NCI-H187 (cell line): ENCODE measurements at places on chromosomes 5 and 9.

DNA sequence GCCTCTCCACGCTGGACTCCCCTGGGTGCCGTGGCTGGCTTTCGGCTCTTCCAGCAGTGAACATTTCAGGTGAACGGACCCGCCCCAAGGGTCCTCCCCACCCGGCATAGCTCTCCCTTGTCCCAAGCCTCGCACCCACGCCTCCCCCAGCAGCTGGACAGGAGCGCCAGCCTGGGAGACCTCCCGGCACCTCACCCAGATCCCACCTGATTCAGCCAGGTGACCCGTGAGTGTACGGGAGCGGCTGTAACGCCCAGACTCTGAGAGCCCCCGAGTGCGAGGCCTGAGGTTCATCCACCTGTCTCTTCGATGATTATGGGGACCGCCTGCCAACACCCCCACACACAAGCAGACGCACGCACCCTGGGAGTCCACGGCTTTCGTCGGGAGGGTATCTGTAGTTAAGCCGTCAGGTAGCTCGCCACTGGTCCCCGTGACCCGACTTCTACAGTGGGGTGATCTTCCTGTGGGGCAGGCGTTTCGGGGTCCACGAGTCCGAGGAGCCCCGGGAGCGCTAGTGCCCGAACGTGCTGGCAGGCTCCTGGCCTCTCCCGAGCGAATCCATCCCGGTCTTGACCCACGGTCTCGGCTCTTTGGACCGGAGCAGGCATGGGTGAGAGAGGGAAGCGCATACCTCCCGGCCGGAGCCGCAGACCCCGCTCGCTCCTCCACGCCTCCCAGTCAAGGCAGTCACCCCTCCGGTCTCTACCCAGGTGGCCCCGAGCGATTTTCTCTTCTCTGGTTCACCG lies 14.9 kb downstream of the TRIM7 start:
- no peak for DNase-seq

GRCh38 chr5:160438316-160439204 lies 16.9 kb downstream of the PTTG1 start:
- DNase-seq = peak; percentile 90

GRCh38 chr5:10140195-10140973 lies 109.3 kb downstream of the ATPSCKMT start:
- no peak for DNase-seq

DNA sequence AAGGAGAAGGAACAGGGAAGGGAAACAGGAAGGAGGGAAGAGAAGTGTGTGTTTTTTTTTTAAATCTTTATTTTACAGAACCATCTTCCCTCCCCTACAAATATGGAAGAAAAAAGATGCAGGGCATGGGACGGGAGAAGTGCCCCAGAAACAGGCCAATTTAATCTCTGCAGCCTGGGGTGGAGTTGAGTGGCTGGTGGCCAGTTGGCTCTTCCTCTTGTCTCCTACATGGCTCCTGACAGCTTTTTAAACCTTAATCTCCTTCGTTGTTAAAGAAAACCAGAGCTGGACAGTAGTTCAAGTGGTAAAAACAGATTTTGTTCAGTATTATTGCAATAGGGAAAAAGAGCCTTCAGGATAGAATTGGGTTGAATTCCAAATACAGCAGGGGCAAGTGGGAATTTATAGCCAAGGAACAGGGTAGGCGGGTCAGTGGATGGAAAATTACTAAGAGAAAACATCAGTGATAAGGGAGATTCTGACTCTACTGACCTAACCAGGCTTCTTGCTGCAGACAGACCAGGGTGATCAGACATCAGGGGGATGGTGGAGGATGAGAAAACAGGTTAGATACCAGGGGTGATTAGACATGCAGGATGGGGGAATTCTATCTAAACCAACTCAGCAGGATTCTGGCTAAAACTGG lies 125.1 kb upstream of the CLINT1 start:
- no peak for DNase-seq

DNA sequence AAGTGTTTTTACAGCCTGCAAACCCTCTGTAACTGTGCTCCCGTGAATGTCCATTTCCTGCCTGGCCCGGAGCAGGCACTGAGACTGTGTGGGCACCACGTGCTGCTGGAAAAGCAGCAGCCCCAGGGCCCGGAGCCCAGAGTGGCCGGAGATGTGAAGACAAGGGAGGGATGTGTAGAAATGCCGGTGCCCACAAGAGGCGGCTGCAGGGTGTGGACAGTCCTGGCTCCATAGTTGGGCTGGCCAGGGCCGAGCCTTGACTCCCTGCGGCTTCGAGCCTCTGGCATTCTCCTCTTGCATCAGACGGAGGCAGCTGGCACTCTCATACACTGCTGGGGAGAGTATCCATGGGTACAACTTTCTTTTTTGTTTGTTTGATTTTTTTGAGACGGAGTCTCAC lies 13.2 kb upstream of the GFPT2 start:
- no peak for DNase-seq

GRCh38 chr9:99085949-99086948 lies 18.7 kb upstream of the TGFBR1 start:
- no peak for DNase-seq

GRCh38 chr9:107029146-107029545 lies 166.2 kb downstream of the ZNF462 start:
- no peak for DNase-seq

GRCh38 chr5:131747180-131748105 lies 49.4 kb downstream of the FNIP1 start:
- DNase-seq = no peak

- DNase-seq = no peak
Observed at GRCh38 chr5:170070556-170071412, 34.9 kb upstream of the FOXI1 start.

- no peak for DNase-seq
Observed at GRCh38 chr5:17180864-17181723, 36.3 kb upstream of the BASP1 start.

- DNase-seq = no peak
Observed at GRCh38 chr5:151692312-151692711, 5.6 kb upstream of the SPARC start.

DNA sequence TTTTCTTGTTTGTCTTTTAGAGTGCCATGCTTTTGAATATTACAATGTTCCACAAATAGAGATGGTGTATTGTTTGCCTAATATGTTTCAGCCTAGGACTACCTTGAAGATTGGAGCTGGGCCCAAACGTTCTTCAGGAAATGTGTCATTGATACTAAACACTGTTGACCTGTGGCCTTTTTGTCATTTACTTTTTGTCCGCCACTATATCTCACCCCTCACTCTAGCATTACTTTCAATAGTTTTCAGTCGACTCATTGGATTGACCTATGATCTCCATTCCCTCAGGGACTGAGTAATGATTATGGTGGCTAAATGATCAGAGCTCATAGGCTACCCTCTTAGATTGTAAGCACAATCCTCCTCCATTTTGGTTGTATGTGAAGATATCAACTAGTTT lies 115.8 kb downstream of the NUDT12 start:
- no peak for DNase-seq

GRCh38 chr5:76625087-76625815 lies 2.0 kb upstream of the F2RL2 start:
- no peak for DNase-seq

DNA sequence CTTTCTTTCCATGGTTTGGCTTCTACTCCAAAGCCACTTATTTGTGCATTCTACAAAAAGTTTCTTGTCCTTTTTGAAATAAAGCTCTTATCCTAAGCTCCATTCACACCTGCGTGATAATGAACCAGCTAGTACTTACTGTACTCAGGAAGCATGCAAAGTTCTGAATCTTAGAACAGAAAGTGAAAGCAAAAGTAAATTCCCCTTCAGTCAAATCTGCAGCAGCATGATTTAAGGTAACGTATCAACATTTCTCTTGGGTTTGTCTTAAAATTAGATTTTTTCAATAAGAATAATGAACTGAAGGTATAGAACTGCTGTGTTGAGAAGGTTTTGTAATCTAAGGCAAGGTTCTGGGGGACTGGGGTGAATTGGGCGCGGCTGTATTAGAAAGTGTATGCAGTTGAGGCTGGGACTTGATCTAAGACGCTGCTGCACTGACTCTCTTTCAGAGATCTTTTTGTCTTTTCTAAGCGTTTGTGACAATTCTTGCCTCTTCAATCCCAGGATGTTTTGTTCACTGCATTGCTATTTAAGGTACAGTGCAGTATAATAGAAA lies at the start of gene ERAP2:
ERAP2 (plus strand) TSS at position 209 of the 559 bp plus-strand sequence. CDS start 3,186 bp downstream, outside the sequence.
- DNase-seq = no peak

- peak; percentile 76 for DNase-seq
Observed at GRCh38 chr5:14257995-14258403, 114.9 kb downstream of the TRIO start.

GRCh38 chr9:88922091-88922490 lies 69.2 kb upstream of the S1PR3 start:
- DNase-seq = no peak

- no peak for DNase-seq
Observed at GRCh38 chr5:1931604-1932231, 49.0 kb upstream of the IRX4 start.

- peak; percentile 47 for DNase-seq
Observed at GRCh38 chr5:38265546-38266179, 7.3 kb downstream of the EGFLAM start.

DNA sequence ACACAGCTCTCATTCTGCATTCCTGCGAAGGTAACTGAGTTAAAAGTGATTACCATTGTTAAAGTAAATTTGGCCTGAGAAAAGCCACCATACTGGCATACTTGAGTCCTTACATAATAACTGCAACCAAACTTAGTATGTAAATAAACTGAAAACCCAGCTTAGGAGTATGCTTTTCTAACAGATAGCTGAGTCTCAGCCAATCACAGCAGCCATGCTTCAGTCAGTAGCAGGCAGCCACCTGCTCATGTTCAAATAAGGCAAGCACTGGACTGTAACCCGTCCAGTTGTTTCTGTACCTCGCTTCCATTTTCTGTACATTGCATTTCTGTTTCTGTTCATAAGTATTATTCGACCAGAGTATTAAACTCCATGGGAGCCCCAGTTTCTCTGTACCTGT lies 58.6 kb downstream of the GCNT4 start:
- DNase-seq = no peak

DNA sequence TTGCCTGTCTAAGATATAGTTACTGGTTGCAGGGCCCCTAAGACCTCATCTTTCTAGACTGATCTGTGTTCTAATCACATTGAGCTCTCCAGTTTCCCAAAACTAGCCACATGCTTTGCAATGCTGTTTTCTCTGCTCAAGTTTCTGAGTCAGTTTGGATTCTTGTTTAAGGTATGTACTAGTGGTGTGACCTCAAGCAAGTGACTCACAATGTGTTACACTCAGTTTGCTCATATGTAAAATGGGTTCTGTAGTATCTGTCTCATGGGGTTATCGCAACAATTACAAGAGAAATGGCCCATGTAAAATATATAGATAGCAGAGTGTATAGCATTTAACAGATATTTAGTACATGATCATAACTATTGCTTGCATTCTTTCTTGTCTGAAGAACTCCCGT lies 153.1 kb upstream of the ELL2 start:
- DNase-seq = no peak

- no peak for DNase-seq
Observed at GRCh38 chr9:137688725-137689124, 69.9 kb downstream of the EHMT1 start.

- DNase-seq = no peak
Observed at GRCh38 chr5:124580512-124580911, 165.9 kb downstream of the ZNF608 start.

GRCh38 chr5:4361753-4362152 lies 766.1 kb downstream of the IRX1 start:
- no peak for DNase-seq

DNA sequence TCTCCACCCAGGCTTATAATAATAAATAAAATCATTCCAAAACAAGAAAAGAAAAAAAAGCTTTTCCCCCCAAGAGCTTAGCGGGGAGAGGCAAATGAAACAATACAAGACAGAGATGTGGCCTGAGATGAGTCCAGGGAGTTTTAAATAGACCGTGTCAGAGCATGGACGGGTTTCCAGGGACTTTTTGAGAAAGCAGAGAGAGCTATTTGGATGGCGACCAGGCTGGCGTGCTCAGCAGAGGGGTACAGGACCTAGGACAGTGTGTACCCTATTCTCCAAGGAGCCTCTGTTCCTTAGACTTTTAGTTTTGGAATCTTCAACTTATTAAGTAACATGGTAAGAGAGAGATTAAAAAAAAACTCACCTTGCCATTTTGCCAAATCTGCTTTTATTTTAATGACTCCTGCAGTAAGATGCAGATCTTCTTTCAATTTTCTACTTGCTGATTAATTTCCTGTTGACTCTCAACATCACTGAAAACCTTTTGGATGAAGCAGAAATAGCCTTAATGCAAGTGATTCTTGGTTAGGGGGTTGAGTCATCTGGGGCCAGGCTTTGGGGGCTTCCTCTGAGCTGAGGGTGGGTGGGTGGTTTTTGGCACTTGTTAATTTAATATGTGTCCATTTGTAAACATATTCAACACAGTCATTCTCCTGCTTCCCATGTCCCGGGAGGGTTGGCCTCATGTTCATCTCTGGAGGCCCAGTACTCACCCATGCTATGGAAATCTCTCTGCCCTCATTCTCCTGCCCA lies 49.6 kb upstream of the OSMR start:
- DNase-seq = no peak

DNA sequence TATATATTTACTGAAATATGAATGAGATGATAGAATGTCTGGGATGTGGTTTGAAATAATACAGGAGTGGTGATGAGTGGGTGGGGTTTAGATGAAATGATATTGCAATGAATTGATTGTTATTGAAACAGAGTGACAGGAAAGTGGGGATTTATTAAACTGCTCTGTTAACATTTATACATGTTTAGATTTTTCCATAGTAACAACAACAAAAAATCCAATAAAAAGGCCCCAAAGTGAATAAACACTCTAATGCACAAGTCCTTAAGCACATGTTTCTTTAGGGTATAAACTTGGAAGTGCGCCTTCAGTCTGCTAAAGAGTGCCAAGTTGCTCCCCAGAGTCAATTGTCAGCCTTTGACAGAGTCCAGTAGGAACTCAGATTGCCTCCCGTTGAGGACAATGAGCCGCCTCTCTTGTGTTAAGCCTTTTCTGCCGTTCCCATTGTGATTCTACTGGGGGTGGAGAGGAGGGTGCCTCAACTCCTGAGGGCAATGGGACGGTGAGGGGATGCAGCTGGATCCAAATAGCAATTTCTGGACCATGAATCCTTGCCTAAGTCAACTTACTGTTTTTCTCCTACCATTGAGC lies 112.3 kb downstream of the SLC28A3 start:
- no peak for DNase-seq

GRCh38 chr5:13658761-13659160 lies 285.7 kb downstream of the DNAH5 start:
- no peak for DNase-seq

GRCh38 chr5:61273279-61273975 lies 58.6 kb upstream of the ZSWIM6 start:
- DNase-seq = no peak
